Panc1 (cell line): ENCODE measurements at places on chromosomes 6 and 20. TPM values are rescaled to one million over a fixed set of nuclear protein-coding genes. Genes with fewer than 3 reads are reported as not detected.

Gene TAF4
- 21.0 TPM for total RNA-seq

Gene RNF146
- total RNA-seq = 43.1 TPM

Gene SCAF8
- total RNA-seq = 38.9 TPM

Gene IRF4
- total RNA-seq = 0.72 TPM

Gene EGFL8
- total RNA-seq = 11.1 TPM

Gene SIRPA
- total RNA-seq = 2.4 TPM
